LHCN-M2 (cell line): ENCODE measurements at places on chromosomes 2 and 18. TPM values are rescaled to one million over a fixed set of nuclear protein-coding genes. Genes with fewer than 3 reads are reported as not detected.

The ANKRD36B gene
- 18.7 and 19.8 TPM in 2 replicates for total RNA-seq

GRCh38 chr2:3100386-3100785, 277.2 kb downstream of the EIPR1 start:
- DNase-seq = no peak

The TWIST2 gene
- 26.2 and 28.5 TPM in 2 replicates for total RNA-seq

DNA sequence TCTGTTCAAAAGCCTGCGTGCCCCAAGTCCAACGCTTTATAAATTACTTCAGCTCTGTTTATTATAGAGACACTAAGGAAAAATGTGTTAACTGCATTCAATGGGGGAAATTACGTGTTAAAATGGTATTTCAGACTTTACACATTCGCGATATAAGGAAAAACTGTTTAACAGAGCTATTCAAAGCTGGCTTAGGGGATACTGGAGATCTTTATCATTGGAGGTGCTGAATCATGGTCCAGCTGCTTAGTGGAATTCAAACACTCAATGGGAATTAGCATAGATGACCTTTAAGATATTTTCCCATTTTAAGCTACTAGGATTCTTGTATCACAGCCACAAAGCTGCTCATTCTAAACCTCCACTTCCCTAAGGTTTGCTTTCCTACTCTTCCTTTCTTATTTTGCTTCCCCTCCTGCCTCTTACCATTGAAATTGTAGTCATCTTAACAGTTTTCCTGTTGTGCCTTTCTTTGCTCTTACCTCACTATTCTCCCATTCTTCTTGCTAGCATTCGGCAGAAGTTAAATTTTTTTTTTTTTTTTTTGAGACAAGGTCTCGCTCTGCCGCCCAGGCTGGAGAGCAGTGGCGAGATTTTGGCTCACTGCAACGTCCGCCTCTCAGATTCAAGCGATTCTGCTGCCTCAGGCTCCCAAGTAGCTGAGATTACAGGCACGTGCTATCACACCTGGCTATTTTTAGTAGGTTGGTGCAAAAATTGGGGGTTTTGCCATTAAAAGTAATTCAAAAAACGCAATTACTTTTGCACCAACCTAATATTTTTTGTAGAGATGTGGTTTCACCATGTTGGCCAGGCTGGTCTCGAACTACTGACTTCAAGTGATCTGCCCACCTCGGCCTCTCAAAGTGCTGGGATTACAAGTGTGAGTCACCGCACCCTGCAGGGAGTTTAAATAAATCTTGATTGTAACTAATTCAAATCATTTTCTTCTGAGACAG, 6.5 kb downstream of the SULT6B1 start:
- DNase-seq = no peak

DNA sequence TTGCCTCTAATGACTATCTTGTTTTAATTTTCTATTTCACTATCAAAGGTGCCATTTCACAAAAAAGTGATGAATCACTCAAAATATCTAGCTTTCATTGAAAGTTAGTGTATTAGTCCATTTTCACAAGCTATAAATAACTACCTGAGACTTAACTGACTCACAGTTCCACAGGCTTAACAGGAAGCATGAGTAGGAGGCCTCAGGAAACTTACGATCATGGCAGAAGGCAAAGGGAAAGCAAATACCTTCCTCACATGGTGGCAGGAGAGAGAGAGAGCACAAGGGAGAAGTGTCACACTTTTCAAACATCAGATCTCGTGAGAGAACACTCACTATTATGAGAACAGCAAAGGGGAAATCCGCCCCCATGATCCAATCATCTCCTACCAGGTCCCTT, 1220.4 kb upstream of the ZEB2 start:
- DNase-seq = peak; percentile 52
